ENCODE measurements at places on chromosomes 4 and X.

DNA sequence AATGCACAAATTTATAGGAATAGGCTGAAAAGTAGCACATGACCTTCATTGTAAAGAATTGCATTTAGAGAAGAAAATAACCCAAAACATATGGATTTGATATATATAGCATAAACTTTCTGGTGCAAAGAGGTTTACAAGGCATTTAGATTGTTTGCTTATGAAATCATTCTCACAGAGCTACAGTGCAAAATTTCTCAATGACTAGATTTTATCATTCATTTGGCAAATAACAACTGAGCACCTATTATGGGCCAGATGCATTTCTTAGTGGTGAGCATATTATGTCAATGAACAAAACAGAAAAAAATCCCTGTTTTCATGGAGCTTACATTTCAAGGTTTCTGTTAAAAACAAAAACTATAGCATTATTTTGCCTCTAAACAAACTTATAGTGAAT lies 34.1 kb upstream of the TNIP3 start:
- DNase-seq = no peak

GRCh38 chr4:3291969-3292570 lies 751 bp upstream of the RGS12 start:
- no peak for DNase-seq

- no peak for DNase-seq
These were observed 39.1 kb downstream of the MCUB start for GRCh38 chr4:109599046-109599652.

GRCh38 chrX:129823522-129823921 lies 20.2 kb downstream of the ZDHHC9 start:
- no peak for DNase-seq

GRCh38 chrX:74835566-74835965 lies 89.7 kb downstream of the NEXMIF start:
- no peak for DNase-seq

DNA sequence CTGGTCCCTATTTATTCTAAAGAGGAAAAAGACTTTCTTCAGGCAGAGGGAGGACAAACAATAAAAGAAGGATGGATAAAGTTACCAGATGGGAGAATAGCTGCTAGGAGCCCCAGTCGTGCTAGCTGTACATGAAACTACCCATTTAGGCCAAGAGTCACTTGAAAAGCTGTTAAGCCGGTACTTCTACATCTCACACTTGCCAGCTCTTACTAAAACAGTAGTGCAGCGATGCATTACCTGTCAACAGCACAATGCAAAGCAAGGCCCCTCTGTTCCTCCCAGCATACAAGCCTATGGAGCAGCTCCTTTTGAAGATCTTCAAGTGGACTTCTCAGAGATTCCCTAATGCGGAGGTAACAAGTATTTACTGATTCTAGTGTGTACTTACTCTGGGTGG lies 1138.8 kb downstream of the ARAP2 start:
- no peak for DNase-seq

- DNase-seq = no peak
These were observed 127.2 kb upstream of the RPS6KA3 start for GRCh38 chrX:20393944-20394343.

DNA sequence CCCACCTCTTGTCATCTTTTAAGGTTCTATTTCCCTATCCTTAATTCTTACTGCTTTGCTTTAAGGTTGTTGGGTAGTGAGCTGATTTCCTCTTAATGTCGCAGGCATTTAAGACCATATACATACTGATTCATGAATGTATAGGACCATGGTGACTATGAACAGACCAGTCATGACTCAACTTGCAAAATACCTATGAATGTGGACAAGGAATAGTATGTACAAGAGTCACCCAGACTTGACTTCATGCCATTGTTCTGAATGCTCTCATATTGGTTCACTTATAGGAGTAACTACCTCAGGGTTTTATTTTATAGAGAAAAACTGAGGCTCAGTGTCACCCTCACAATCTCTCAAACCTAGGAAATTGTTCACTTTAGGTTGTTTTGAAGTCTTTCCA lies 44.3 kb downstream of the CCNG2 start:
- DNase-seq = no peak

- no peak for DNase-seq
These were observed 159.9 kb downstream of the RAP1GDS1 start for GRCh38 chr4:98421111-98421510.

DNA sequence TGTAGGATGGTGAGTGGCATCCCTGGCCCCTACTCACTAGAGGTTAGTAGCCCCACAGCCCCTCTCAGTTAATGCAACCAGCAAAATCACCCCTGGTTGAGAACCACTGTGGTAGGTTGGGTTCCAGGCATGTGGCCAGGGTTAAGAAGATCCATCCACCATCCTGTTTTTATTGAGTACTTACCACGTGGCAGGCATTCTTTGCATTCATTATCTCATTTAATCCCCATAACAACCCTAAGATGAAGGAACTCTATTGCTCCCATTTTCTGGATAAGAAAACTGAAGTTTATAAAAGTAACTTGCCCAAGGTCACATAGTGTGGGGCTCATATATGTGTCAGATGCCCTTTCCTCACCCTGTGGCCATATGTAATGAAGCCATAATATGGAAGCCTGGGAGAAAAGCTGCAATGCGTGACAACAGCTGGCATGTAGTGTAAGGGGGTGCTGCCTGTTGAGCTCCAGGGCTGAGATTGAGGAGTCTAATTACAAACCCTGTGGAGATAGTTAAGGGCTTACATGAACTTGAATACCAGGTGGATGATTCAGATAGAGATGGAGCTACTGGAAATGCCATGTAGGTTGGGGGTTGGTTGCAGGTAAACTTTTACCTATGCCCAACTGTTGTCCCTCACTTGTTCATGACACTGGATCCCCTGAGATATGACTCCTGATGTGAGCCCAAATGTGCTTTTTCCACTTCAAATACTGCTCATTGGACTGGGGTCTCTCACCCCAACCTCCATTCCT lies 100.2 kb upstream of the PGRMC2 start:
- no peak for DNase-seq

DNA sequence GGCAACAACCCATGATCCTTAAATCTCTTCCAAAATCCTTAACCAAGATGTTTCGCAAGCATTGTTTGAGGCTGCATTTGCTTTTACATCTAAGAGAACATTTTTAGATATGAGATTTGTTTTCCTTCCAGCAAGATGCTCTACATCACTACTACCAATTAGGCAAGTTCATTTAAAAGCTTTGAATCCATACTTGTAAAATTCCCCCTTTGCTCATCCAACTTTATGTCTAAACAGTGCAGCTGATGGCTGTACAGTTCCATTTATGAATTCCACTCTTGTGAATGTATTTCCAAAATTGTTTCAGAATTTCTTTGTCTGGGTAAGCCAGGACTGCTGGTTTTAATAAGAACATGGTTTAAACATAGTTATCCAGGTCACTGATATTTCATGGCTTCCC lies 31.5 kb downstream of the RAI2 start:
- DNase-seq = no peak

DNA sequence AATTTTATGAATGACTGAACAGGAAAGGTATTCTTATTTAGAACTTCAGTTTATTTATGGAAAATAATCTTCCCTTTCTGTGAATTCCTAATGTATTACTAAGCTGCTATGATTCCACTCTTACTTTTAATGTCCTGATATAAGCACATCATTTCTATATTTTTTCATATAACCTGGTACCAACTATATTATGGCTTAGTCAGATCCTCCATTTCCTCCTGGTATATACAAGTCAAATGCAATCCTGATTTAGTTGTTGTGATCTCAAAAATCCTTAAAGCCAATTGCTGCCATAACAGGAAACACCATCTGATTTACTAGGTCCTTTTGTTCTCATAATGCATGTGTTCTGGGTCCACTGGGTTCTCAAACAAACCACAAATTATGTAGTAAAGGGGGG lies 26.8 kb downstream of the TRMT2B start:
- DNase-seq = no peak

DNA sequence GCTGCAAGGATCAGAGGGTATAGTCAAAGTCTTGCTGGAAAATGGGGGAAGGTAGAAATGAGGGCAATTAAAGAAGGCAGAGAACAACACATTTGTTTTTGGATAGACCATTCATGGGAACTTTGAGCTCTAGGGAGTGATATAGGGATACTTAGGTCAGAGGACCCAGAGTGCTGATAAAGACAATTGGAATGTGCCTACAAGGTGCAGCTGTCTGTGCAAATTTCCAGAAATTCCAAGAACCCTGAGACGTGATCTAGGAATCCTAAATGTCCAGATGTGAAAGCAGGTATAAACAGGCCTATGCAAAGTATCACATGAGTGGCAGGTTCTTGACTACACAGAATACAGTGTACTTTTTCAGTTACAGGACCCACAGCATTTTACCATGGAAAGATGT lies 24.2 kb downstream of the FNIP2 start:
- DNase-seq = no peak

DNA sequence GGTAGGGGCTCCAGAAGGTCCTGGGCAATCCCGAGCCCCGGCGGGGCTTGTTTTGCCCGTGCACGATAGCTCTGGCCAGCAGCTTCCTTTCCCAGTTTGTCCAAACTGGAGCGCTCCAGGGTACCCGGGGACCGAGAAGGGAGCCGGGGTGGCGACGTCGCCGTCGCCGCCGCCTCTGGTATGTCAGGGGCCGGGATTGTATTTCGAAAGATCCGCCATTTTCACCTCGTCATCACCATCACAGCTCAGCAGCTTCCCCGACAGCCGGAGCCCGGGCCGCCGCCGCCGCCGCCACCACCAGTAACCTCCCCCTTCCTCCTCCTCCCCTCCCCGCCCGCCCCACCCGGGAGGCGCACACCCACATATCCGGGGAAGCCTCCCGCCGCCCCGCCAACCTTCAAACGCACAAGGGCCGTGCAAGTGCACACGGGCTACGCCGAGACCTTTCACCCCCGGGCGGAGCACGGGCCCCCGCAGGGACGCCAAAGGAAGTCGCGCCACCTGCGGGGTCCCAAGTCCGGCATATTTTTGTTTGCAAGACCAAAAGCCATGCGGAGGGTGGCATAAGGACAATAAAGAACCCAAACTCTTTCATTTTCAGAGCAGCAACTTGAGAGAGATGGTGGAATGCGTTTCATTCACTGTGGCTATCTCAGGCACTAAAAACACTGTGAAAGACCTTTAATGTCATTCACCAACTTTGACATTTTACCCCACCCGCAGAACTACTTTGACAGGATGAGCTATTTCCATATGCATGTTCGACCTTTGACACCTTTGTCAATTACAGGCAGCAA lies at the start of gene LIN54:
TSS of gene LIN54 (minus strand) at position 302 of the 797 bp plus-strand sequence. CDS start 25,979 bp downstream, outside the sequence.
- peak; percentile 39 for DNase-seq

DNA sequence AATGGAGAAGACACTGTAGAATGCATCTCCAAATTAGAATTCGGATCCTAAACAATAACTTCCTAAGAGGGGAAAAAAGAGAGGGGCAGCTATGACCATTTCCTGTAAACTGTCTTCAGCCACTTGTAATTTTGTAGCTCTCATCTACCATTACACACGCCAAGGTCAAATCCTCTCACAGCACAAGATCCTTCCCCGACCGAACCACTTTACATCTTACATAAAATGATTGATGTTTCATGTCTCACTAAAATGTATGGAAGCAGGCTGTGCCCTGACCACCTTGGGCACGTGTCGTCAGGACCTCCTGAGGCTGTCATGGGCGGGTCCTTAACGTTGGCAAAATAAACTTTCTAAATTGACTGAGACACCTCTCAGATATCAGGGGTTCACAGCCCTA lies 24.1 kb upstream of the PBDC1 start:
- peak; percentile 84 for DNase-seq

DNA sequence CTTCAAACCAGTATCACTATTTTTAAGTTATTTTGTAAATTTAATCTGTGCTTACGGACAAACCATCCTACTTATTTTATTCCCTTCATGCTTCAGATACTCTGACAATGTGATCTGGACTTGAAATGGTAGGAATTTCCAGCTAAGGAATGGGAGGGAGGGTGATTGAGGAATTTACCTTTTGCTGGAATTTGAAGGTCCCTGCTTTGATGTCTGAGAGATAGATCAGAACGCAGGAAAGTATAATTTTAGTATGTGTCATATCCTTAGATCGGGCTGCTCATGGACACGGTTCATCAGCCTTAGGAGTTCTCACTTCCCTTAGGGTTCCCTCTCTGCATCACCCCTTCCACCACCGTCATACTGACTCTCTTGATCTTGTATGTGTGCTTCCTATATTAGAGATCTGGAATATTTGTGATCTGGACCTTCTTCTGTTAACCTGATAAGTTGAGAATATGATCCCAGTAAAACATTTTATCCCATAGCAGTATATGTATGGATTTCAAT lies 16.8 kb downstream of the OCRL start:
- no peak for DNase-seq

- DNase-seq = no peak
These were observed 1064.6 kb upstream of the SLIT2 start for GRCh38 chr4:19187096-19187495.

GRCh38 chr4:31662951-31663350 lies 942.8 kb downstream of the PCDH7 start:
- DNase-seq = no peak

DNA sequence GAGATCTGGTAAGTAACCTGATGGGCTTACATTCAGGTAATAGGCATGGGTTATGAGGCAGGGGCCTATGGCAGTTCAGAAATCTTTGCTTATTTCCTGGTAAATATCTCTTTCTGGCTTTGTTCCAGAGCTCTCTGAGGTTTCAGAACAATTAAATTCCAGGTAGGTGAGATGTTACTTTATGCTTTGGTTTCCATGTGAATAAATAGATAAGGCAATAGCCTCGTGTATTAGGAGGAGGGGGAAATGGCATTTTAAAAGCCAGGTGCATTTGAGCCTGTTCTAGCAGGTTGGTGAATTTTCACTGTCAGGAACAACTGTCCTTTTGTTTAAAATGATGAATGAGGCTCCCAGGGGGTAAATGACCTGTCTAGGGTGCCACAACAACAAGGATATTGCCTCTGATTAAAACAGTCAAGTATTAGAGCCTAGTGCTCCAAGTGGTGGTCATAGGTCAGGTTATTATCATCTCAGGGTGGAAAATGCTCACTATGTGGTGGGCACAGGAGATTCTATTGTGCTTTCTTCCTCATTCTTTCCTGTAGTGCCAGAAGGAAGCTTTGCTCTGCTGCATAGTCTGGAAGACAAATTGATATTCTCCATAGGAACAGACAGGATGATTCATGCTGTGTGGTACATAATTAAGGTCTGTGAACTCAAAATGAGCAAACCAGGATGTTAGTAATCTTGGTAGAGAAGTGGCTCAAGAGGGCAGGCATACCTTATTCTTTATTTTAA lies 296.2 kb downstream of the INPP4B start:
- DNase-seq = no peak

GRCh38 chr4:69754926-69755580 lies 5.4 kb downstream of the SULT1B1 start:
- DNase-seq = no peak

GRCh38 chrX:29422034-29422433 lies 793.3 kb upstream of the MAGEB2 start:
- DNase-seq = no peak

GRCh38 chrX:24485976-24486680 lies 21.0 kb downstream of the PDK3 start:
- no peak for DNase-seq

GRCh38 chr4:20512985-20513384 lies 187.3 kb upstream of the PACRGL start:
- no peak for DNase-seq

All from NCI-H2227 treated with DMSO at 0.1 percent for 48 hours (cell line).